ENCODE measurements at places on chromosomes 3 and 15.

DNA sequence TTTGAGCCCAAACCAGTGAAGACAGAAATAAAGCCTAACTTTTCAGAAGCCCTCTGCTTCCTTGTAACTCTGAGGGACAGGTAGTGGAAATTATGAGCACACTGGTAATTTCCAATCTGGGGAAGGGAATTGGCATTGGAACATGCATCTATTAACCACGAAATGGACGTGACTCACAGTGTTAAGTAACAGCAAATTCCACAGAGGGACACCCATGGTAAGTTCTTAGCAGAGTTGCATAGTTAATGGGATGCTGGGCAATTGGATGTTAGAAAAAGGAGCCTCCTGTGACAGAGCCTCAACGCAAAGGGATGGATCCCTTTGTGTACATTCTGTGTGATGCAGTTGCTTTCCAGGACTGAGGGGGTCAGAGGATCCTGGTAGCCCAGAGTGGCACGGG lies 168.6 kb downstream of the SEMA6D start:
- DNase-seq, result no peak

DNA sequence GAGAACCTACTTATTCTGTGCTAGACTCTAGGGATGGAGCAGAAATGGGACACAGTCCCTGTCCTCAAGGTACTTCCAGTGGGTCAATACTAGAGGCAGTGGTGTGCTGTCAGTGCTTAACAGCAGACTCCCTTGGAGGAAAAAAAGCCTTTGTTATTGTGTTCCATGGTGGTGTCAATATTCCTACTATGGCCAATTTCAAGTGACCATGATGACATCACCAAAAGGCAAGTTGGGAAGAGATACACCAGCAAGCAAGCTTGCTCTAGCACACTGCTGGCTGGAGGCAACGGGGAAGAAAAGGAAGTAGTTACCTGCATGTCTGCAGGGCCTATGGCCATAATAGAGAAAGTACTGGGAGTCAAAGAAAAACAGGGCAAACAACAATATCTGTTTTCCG lies 89.6 kb upstream of the ETV5 start:
- DNase-seq, result no peak

DNA sequence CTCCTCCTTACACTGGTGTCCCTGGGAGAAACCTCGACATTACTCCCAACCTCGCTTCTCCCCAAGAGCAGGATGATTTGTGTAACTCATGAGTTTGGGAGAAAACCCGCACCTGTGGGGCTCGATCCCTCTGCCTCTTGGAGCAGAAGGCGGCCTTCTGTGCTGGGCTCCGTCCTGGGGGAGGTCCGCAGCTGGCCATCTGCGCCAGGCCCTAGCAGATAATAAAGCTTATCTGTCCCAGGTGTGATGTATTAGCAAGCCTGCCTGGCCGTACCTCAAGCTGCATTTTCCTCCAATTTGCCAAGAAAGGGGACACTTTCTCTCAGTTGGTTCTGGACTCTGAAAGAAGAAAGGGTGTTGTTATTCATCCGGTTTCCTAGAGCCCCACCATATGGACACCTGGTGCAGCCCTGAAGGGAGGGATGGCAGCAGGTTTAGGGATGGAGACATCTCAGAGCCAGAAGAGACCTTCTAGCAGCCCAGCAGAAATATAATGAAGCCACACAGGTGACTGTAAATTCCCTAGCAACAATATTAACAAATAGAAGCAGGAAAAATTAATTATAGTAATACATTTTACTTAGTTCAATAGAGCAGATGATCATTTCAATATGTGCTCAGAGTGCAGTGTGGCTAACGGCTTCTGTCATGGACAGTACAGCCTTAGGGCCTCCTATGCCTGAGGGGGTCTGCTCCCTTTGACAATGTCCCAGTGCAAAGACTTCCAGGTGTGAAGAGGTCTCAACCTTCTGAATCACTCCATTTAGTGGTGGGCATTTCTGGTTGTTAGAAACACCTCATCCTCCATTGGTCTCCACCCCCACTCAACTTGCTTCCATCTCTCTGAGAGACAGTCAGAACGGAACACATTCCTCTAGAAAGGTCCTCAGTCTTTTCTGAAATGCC lies 94.8 kb downstream of the CPN2 start:
- no peak for DNase-seq

- DNase-seq, result no peak
Measured at GRCh38 chr15:35306361-35306981, 221.4 kb upstream of the NANOGP8 start.

- DNase-seq, result no peak
Measured at GRCh38 chr3:50637945-50638344, 21.0 kb downstream of the MAPKAPK3 start.

- DNase-seq, result no peak
Measured at GRCh38 chr3:36965440-36965839, 20.6 kb upstream of the TRANK1 start.

DNA sequence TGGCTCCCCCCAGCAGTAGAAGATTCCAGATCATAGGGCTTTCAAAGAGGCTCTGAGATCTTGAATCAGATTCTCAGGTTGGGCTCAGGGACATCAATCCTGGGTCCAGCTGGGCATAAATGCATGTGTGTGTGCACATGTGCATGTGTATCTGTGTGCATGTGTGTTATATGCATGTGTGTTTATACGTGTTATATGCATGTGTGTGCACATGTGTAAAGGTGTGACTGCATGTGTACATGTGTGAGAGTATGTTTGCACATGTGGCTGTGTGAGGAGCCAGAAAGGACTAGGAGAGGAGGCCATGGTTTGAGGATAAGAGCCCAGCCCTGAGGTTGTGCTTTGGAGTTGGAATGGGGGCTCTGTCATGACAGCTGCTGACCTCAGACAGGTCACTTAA lies 1.8 kb upstream of the MAPKAPK3 start:
- no peak for DNase-seq

- no peak for DNase-seq
Measured at GRCh38 chr3:148230473-148230872, 467.2 kb upstream of the AGTR1 start.

- no peak for DNase-seq
Measured at GRCh38 chr3:124512881-124513609, 217.2 kb upstream of the UMPS start.

GRCh38 chr15:74307827-74308811 lies 59.3 kb downstream of the CYP11A1 start:
- DNase-seq, result no peak

- no peak for DNase-seq
Measured at GRCh38 chr3:45489730-45490309, 101.4 kb downstream of the LARS2 start.

- no peak for DNase-seq
Measured at GRCh38 chr3:187593451-187593850, 76.7 kb downstream of the SST start.

DNA sequence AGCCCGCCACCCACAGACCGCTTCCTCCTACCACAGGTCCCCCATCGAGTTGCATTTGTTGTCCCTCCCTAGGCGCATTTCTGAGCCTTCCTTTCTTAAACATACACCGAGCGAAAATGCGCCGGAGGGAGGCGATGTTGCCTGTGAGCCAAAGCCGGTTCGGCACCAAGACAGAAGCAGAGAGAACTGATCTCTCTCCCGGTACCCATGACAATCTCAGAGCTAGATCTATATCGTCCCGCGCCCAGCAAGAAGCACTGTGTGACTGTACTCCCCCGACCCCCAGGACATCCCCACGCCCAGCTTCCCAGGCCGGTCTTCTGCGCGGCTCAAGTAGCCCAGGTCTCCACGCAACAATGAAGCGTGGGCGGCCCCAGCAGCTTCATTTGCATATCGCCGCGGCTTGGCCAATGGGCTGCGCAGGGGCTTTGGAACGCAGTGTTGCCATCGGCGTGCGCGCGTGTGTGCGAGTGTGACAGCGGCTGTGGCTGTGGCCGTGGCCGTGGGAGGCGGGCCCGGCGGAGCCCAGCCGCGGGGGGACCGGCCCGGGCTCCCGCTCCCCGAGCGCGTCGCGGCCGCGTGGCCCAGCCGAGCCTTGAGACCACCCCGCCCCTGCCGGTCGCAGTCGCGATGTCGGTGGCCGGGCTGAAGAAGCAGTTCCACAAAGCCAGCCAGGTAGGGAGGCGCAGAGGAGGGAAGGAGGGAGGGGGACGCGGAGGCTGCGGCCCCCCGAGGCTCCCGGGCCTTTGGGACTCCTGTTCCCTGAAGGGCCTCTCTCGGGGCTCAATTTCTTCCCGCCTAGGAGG lies at the start of gene SH3GL3:
Gene SH3GL3 (plus strand): TSS at position 438 of the 806 bp plus-strand sequence. CDS start 193 bp downstream, at position 631.
- DNase-seq, result no peak

GRCh38 chr15:73990250-73991005 lies 1.7 kb downstream of the STOML1 start:
- no peak for DNase-seq

DNA sequence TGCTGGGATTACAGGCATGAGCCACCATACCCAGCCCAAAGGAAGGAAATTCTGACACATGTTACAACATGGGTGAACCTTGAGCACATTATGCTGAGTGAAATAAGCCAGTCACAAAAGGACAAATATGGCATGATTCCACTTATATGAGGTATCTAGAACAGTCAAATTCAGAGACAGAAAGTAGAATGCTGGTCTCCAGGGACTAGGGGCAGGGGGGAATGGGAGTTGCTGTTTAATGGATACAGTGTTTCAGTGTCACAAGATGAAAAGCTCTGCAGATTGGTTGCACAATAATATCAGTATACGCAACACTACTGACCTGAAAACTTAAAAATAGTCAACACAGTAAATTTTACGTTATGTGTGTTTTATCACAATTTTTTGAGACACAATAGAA lies 4.1 kb downstream of the SPATA12 start:
- no peak for DNase-seq

- no peak for DNase-seq
Measured at GRCh38 chr3:185653949-185654757, 68.1 kb downstream of the SENP2 start.

DNA sequence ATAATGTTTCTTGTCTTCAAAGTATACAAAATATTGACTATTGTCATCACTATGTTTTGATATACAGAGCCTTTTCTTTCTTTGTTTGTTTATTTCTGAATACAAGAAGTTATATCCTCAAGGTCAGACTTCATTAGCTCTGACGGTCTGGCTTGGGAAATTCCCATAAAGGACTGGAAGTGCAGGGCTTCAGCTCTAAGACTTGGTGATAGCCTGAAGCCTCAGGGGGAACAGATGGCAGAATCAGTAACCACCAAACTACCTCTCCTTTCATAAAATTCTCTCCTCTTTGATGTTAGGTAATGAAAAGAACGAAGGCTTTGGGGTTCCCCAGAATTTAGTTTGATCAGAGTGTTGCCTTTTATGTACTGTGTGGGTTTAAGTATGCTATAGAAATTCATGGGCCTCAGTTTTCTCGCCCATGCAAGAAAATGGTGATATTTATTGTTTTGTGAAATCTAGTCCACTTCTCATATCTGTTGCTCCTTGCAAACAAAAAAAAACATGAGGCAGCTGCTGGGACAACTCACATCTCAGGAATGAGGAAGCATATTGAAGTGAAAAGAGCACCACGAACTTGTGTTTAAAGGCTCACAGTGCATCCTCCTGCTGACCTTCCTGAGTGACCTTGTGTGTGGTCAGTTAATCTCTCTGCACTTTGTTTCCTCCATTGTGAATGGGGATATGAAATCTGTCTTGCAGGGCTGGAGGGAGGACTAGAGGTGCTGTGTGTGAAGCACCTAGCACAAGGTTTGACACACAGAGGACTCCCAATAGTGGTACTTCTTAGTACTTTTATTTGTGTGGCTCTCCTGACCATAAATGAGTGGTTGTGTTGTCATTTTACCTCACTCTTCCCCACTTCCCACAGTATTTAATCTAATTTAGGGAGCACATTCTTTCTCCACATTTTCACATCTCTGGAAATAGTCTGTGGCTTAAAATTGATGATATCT lies 569.8 kb upstream of the IL12A start:
- DNase-seq, result no peak

DNA sequence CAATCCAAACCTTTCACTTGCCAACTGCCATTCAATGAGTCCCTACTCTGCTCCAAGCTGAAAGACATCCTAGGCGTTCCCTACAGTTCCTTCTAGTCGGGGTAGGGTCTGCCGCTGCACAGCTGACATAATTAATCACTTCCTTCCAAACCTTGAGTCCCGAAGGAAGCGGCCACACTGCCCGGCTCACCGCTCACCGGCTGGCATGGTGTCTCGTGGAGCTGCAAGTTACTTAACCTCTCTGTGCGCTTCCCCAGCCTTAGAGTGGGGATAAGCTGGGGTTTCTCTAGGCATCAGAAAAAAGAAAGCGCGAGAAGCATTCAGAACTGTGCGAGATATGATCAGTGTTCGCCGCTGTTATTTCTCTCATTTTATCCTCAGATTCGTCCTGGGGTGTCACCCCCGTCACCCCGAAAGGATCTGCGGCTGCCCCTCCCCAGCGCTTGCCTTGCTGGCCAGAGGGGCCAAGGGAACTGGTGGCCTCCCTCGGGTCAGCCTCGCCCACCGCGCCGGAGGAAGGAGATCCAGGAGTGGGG lies 748 bp downstream of the MRPS25 start:
- no peak for DNase-seq

DNA sequence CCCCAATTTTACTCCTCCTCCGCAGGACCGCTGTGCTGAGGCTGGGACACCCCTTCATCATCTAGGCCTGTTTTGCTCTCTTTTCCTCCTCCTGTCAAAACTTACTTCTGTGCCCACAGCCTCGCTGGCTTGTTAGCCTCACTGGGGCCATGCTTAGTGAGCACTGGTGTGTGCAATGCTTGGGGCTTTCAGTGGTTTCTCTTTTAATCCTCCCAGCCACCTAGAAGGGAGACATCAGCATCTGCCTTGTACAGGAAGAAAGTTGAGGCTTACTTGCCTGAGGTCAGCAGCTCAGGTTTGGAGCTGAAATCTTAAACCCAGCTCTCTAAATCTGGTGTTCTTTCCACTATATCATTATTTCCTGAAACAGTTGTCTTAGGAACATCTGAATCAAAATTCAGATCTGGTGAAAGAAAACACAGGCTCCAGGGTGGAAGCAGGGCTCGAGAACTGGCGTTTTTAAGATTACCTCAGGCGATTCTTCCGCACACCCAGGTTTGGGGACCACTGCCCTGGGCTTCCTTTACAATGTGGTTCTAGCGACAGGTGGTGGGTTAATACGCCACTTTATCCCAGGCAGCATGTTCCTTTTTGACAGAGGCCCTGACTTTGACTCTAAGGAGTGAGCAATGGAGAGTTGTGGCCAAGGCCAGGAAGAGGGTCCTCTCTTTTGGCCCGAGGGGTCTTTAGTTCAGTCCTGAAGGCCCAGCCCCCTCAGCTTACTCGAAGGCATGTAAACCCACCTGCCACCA lies 3.8 kb downstream of the THSD4 start:
- DNase-seq, result no peak

DNA sequence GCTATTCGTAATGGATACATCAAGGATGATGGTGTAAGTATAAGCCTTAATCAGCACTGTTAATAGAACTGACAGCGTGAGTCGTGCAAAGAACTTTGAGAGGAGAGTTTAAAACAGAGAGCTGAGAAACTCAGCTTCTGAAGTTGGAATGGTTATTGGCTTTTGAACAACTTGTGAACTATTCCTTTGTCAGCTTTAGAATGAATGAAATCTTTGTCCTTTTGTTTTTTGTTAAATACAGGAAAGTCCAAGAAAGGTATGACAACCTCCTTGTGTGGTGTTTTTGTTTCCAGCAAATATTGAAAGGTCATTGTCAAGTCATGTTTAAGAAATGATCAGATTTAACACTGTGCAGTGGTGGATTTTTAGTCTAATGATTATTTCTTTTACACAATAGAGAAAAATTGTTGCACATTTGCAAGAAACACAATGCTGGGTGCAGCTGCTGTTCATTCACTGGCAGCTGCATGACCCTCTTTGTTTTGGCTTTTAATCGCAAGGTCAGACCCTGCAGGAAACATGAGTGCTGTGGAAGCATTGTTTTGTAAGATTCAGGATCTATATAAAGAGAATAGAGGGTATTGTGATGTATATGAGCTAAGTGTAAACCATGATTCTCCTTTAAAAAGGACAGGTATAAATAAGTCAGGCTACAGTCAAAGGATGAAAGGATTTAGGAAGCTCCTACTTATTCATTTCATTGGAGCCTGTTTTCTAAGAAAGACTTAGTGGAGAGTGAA lies 21.7 kb upstream of the ABHD10 start:
- no peak for DNase-seq

Data from stimulated activated CD8-positive, alpha-beta memory T cell treated with anti-CD3 and anti-CD28 coated beads, Interleukin-4, amount 100 ng/mL, for 1 hour (primary cell).